ENCODE measurements at places on chromosomes 7 and 10.

DNA sequence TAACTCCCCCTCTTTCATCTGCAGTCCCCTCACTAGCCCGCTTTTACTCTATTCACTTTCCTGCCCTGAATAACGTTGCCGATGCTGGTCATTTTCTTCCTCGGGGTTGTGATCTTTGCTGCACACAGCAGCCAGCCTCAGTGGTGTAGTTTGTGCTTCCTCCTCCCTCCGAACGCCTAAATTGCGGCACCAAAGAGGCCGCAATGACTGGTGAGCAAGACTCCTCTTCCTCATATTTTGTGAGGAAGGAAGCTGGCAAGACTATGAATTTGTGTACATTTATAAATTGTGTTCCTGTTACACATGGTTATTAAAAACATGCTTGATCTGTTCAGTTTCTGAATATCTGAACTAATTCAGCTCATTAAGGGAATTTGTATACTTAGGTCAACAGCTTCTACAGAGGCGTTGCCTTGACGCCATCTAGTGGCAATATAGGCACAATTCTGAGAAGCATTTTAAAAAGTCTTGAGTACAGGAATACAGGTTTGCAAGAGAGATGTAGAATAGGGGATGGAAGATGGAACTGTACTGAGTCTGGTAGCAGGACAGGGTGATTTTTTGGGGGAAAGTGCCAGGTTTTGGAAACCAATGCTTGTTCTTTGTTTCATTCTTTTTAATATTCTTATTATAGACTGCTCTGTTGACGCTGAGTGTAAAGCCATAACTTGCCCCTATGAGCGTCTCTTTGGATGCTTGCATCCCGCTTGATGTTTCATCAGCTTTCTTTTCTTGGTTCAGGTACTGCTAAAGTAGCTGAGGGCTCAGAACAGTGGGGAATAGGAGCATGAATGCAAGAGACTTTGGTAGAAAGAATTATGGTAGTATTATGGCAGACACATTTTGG lies 4.1 kb upstream of the TAS2R5 start:
- DNase-seq: peak; percentile 66

DNA sequence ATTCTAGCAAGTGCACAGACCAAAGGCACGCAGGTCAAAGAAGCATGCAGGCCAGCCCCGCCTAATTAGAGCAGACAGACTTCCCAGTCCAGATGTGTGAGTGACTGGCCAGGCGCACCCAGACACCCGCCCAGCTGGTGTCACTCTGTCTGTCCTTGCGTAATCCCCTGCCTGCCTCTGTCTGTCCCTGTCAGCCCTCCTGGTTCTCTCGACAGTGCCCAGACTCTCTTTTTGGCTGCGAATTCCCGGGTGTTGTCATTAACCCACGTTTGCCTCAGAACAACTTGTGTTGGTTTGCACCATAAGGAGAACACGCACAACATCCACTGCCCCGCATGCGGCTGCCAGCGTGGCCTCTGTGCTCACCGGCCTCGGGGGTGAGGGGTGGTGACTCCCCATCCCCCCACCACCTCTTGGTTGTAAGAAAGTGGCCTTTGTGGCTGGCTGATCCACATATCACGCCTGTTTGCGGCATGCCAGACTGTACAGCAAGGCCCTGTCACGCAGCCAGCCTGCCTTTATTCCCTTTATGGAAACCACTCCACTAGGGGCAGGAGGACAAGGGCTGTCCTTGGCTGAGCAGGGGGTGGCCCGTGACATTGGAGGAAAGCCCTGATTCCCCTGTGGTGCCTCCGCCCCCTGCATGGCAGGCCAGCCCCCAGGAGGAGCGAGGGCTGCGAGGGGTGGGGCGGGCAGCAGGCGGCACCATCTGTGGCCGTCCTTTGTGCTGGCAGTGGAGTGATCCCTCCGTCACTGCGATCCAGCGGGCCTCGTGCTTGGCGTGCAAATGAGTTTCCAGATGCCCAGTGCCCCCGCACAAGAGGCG lies 72.8 kb upstream of the PPIF start:
- DNase-seq: peak; percentile 94

- peak; percentile 53 for DNase-seq
Measured at GRCh38 chr7:8217200-8218068, 44.5 kb downstream of the ICA1 start.

- DNase-seq: no peak
Measured at GRCh38 chr10:21048068-21048467, 151.0 kb upstream of the NEBL start.

DNA sequence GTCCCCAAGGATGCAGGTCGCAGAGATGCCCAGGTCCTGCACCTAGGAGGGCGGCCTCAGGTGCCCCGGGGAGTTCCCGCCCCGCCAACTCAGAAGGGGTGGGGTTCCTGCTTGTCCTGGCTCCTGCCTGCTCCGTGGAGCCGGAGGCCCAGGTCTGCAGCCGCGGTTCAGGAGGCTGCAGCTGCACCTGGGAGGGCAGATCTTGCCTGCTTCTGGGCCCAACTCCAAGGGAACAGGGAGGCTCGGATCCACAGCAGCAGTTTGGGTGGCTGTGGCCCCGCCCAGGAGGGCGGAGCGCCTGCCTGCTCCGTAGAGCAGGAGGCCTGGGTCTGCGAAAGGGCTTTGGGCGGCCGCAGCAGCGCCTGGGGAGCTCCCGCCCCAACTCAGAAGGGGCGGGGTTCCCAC lies 108.2 kb upstream of the EGR2 start:
- no peak for DNase-seq

DNA sequence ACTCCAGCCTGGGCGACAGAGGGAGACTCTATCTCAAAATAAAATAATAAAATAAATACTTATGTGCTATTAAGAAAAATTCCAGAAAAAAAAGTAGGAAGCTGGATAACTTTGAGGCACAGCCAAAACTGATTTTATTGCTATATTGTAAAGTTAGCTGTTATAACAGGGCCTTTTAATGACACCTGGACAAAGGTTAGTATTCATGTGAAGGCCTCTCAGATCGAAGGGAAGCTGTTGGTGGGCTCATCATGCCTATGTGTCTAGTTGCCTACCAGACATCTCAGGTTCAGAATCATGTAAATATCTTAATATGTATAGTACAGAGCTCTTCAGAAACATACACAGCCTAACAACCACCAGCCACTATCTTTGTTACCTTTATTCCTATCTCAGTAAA lies 143.0 kb downstream of the LCOR start:
- DNase-seq: no peak

DNA sequence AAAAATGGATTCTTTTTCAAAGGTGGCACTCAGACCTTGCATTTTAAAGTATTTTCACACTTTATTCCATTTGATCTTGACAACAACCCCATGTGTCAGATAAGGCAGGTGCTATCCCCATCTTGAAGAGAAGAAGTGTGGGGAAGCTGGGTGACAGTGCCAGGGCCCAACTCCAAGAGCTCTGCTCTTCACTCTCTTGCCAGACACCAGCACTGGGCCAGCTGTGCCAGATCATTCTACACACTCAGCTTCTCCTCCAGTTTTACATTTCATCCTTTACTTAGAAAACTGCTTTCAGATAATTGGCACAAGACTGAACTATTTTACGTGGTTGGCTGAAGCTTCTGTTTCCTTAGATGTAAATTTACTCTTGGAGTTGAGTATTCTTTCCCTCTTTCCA lies 64.4 kb downstream of the ENO4 start:
- DNase-seq: no peak

DNA sequence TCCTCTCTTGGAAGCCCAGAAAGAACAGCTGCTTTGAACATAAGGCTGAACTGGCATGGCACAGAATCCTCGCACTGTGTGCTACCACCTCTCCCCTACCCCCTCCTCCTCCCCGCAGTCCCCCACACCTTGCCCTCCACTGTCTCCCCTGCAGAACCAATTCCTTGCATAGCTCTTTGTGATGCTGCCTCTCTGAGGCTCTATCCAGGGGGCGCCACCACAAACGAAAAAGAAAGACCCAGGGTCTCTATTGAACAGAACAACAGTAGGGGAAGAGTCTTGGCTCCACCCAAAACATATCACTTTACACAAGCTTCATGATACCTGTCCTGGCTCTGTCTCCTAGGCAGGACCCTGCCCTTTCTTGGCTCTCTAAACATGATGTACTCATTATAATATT lies 26.2 kb upstream of the EBLN1 start:
- DNase-seq: no peak

DNA sequence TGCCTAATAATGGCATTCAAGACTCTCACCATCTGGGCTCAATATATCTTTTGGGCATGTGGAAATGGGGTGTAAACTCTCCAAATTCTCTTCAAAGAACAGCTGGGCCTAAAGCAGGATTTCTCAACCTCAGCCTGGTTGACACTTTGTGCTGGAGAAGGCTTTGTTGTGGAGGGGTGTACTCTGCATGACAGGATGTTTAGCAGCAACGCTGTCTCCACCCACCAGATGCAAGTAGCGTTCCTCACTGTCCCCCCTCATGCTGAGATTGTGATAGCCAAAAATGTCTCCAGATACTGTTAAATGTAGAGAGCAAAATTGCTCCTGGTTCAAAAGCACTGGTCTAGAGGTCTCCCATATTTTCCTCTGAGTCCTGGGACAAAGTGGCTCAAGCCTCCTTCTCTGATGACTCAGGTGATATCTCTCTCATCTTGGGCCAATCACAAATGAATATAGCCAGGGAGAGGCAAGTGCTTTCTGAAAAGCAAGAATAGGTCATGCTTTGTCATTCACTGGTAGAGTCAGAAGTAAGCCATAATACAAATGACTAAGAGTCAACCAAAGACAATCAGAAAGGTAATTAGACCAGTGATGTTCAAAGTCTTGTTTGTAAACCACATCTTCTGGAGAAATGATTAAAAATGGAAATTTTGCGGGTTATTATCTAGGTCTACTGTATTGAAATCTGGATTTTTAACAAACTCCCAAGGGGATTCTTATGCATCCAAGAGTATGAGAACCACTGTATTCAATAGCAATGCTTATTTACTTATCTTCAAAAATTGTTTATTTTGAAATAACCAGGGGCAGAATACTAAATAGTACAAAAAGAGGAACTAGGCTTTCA lies 330.8 kb downstream of the PTEN start:
- DNase-seq: no peak

DNA sequence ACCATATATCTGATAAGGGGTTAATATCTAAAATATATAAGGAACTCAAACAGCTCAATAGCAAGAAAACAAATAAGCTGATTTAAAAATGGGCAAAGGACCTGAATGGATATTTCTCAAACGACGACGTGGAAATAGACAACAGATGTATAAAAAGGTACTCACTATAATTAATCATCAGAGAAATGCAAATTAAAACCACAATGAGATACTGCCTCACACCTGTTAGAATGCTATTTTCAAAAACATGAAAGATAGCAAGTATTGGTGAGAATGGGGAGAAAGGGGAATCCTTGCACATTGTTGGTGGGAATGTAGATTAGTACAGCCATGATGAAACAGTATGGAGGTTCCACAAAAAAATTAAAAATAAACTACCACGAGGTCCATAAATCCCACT lies 163.2 kb downstream of the DKK1 start:
- no peak for DNase-seq

Measured in suppressor macrophage (primary cell).